ENCODE measurements at places on chromosomes 5 and 9.

DNA sequence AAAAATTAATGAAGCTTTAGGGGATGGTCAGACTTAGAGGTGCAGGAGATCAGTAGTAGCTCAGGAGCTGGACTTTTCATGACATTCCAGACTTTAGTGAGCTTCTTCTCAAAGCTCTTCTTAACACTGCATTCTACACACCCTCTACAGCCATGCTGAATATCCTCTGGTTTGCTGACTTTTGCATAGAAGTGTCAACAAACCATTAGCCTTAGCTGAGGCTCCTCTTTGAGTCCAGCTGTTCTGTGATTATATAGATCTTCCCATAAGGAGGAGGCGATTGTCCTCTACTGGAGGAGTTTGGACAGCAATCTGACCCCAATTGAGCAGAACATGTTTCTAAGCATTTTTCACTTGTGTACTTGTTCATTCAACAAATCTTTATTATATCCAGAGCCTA lies 75.0 kb upstream of the RUSC2 start:
- no peak for DNase-seq

GRCh38 chr5:127431977-127432585 lies 85.4 kb upstream of the PRRC1 start:
- no peak for DNase-seq

- DNase-seq: no peak
Measured at GRCh38 chr5:57598756-57599155, 116.1 kb upstream of the ACTBL2 start.

- DNase-seq: no peak
Measured at GRCh38 chr5:151630088-151630487, 39.0 kb upstream of the FAT2 start.

DNA sequence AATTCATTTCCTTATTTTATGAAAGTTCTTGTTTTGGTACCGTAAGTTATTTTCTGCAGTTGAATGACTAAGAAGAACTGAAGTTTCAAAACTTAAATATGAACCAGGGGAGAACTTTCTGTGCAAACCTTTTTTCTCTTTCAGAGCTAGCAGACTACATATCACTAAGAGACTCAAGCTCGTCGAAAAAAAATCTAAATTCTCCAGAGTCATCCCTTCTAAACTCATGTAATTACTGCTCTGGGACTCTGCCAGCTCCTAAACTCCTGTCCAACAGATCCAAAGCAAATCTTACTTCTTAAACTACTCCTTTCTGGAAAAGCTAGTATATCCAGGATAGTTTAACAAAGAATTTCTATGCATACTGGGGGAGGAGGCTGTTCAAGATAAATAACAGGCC lies 87.0 kb upstream of the NR5A1 start:
- no peak for DNase-seq

All from CD4-positive, alpha-beta T cell treated with Interleukin-2 at 100 ng/mL for 4 hours (primary cell).